Stimulated activated CD4-positive, alpha-beta T cell treated with anti-CD3 and anti-CD28 coated beads, Interleukin-15, amount 100 ng/mL, for 24 hours (primary cell): ENCODE measurements at places on chromosomes 2 and 18.
A peak's percentile ranks its signal among the peaks of the same experiment; 100 is the strongest.

GRCh38 chr2:149559341-149560068, 28.1 kb downstream of the MMADHC start:
- DNase-seq: no peak

GRCh38 chr18:59298871-59299270, 19.6 kb downstream of the CPLX4 start:
- no peak for DNase-seq

GRCh38 chr2:118089139-118089800, 999 bp downstream of the INSIG2 start:
- peak; percentile 43 for DNase-seq

GRCh38 chr2:56102098-56102497, 81.7 kb upstream of the CCDC85A start:
- no peak for DNase-seq

- no peak for DNase-seq
These were observed 218.0 kb upstream of the OSR1 start for GRCh38 chr2:19576411-19576810.

- no peak for DNase-seq
These were observed 736.6 kb upstream of the ZEB2 start for GRCh38 chr2:145256551-145256950.

DNA sequence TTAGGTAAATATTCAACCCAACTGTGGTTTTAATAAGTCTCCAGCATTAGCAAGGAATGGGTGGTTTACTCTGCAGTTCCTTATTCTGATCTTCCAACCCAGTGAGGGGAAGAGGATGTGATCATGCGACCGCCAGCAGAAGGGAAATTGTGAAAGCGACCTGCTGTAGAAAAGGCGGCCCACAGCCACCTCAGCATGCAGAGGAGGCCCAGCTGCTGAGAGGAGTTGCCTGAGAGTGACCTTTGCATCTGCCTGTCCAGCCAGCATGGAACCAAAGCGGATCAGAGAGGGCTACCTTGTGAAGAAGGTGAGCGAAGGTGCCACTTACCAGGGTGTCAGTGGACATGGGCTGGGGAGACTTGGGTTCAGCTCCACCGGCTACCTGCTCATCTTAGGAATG, at the start of gene PLEK:
Gene PLEK (plus strand): TSS at position 196 of the 400 bp plus-strand sequence. CDS start 70 bp downstream, at position 266.
- DNase-seq: no peak

DNA sequence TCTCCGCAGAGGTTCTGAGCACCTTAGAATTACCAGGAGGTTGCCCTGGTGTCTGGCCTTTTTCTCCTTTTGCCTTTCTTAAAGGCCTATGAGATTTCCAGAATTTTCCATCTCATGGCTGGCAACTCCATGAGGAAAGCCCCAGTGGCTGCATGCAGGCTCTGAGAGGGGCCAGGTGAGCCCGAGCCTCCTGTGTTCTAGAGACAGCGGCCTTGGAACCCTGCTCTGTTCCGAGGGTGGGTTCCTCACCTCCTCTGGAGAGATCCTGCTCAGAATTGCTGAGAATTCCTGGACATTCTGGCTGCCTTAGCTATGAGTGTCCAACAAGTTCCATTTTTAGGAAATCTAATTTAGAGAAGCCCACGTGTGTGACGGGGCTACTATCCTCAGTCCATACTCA, 35.7 kb upstream of the HPCAL1 start:
- DNase-seq: no peak

- no peak for DNase-seq
These were observed 209.6 kb upstream of the HNRNPA3 start for GRCh38 chr2:177002983-177003382.

DNA sequence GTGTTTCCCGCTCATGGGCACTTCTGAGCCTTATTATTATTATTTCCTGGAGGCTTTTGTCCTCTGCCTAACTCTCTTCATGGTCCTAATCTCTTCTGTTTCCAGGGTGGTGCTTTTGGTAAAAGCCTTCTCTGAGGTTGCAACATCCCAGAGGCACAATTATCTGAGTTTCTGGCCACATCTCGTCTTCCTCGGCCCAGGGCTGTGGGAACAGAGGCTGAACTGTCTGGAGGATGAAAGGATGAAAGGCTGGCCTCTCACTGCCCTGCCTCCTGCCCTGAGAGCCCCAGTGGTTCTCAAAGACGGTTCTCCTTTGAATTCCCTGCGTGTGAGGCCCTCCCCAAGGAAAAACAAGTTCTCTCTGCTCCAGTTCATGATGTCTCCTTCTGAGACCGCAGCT, 13.8 kb downstream of the GYPC start:
- no peak for DNase-seq

DNA sequence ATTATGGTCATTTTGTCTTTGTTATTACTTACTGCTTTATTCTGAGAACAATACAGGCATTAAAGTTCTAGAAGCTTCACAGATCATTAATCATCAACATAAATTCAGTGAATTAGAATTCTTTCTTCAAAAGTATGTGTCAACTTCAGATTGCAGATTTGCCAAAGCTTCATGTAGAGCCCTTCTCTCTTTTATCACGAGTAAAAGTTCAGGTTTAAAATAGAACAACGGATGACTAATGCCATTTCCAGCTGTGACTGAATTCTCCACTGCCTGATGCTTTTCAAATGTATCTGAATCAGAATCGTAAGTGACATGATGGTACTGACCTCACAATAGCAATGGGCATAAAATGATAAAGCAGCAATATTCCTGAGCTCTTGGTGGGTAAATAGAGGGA, 116.0 kb downstream of the ABCA12 start:
- DNase-seq: no peak

GRCh38 chr18:59813942-59814341, 85.9 kb upstream of the PMAIP1 start:
- DNase-seq: no peak

GRCh38 chr2:40360652-40361051, 91.2 kb downstream of the SLC8A1 start:
- peak; percentile 2 for DNase-seq

GRCh38 chr2:187994464-187995331, 297.0 kb upstream of the GULP1 start:
- no peak for DNase-seq

DNA sequence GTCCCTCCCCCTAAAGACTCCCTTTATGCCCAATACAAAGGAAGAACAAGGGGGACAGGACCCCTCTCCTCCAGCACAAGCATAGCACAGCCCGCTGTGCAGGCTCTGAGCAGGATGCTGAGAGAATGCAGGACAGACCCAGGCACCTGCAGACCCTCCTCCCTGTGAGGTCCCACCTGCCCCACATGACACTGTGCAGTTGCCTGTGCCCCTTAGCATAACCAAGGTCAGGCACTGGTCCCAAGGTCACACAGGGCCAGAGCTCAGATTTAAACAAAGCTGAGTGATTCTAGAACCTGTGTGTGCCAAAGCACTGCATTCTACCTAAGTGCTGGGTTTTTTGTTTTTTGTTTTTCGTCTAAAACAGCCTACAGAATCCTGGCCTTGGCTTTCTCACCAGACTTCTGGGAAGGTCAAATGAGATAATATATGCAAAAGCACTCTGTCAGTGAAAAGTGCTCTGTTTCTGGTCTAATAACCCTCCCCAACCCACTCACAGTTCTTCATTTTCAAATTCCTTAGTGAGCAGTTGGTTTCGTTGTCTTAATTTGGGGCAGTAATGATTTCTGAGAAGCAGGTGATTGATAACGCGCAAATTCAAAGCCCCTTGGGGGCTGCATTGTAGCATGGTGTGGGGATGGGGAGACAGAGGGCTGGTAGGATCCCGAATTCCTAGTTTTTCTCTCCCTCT, 125.7 kb downstream of the KCTD1 start:
- no peak for DNase-seq
